ENCODE measurements at places on chromosomes 2 and 18.

- DNase-seq = no peak
These were observed 58.9 kb upstream of the KIF5C start for GRCh38 chr2:148816176-148816575.

DNA sequence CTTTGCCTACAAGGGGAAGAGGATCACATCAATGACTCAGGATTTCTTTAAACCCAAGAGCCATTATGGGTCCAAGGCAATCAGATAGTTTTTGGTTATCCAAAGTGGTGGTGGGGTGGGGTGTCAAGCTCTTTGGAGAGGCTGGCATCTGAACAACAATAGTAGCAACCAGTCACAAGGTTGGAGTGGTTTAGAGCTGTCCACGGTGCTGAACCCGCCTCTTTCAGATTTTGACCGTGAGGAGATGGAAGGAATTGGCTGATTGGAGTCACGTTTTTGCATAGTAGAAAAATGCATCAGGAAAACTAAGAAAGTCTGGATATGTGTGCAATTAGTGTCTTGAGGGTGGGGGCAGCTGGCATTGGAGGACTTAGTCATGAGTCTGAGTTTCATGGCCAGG is 159.9 kb downstream of the LOXHD1 start:
- peak; percentile 19 for DNase-seq

DNA sequence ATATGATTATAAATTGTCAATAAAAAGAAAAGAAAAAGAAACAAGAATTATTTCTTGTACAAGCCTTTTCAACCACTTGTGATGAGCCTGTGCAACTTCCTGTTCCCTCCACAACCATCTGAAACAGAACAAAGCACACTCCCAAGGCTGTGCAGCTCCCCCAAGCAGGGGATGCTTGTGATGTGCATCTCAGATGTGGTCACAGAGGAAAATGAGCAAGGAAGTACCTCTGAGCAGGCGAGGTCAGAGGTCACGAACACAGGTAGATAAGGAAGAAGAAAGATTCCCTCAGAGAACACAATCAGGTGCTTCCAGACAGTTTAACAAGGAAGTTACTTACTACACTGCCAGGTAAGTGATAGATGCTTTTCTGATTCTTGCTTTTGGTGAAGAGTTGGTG is 274.8 kb upstream of the SLC39A10 start:
- DNase-seq = no peak

- no peak for DNase-seq
These were observed 2.9 kb downstream of the ALKAL2 start for GRCh38 chr2:284896-285492.

- DNase-seq = no peak
These were observed 565.4 kb downstream of the TNS1 start for GRCh38 chr2:217437290-217437870.

DNA sequence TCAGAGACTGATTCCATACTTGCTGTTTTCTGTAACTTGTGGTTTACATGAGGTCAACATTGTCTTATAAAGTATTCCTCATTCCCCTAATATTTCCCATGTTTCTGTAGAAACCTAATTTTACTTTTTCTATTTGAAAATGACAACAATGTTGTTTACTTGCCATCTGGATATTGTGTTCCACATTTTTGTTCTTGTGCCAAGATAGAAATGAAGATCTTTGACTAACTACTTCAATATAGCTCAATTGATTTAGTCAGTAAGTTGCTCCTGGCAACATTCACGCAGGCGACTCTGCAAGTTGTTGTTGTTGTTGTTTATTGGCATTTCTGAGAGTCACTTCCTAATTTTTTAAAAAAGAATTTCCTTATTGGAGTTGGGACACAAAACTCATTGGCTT is 69.5 kb downstream of the CAVIN2 start:
- DNase-seq = no peak

DNA sequence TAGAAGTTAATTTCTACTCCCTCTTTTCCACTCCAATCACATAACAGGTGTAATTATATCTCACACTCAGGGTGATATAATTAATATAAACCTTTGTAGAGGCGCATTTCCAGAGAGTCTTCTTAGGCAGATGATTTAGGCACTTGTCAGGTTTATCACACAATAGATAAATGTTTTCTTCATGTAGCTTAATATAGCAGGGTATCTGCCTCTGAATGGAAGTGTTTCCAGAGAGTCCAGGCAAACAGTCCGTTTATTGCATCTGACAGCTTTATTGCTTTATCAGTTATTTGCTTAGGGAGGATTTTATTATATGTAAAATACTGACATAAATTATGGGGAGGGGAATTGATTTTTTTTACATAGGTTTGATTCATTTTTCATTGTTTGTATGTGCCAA is 766.3 kb downstream of the SLC4A3 start:
- DNase-seq = no peak

GRCh38 chr2:84781942-84782716 is 98.8 kb downstream of the TRABD2A start:
- DNase-seq = no peak

GRCh38 chr2:214450118-214450894 is 39.5 kb downstream of the VWC2L start:
- no peak for DNase-seq

GRCh38 chr2:176997074-176997791 is 215.4 kb upstream of the HNRNPA3 start:
- DNase-seq = peak; percentile 87

DNA sequence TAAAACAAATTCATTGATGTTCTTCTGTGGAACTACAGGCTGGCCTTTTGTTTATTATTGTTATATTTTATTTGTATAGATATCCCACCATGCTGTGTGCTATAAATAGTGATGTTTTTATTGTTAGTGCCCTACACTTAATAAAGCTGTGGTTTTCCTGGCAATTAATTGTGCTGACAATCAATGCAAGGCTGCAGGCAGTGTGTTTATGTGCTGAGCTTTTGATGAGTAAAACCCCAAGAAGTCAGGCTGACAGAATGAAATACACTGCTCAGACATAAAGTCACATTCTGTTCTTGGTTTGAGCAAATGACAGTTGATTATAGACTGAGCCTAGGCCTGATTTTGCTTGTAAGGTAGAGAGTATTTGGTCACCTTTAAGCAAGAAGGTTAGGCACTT is 362.7 kb downstream of the CPS1 start:
- DNase-seq = peak; percentile 12

DNA sequence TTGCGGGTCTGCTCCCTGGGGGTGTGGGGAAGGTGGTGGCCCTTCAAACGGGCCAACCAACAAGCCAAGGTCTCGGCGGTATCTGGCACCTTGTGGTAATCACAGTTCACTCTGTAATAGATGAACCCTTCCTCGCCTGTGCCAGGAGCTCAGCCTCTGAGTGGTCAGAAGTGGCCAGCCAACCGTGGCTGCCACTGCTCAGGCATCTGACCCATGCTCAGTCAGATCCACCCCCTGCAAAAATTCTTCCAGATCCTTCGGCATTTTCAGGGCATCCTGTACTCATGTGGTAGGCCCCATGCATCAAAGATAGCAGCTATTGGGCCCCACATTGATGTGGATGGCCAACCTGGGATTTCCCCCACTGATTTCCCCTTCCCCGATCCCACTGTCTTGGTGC is 39.6 kb upstream of the SERPINE2 start:
- no peak for DNase-seq

DNA sequence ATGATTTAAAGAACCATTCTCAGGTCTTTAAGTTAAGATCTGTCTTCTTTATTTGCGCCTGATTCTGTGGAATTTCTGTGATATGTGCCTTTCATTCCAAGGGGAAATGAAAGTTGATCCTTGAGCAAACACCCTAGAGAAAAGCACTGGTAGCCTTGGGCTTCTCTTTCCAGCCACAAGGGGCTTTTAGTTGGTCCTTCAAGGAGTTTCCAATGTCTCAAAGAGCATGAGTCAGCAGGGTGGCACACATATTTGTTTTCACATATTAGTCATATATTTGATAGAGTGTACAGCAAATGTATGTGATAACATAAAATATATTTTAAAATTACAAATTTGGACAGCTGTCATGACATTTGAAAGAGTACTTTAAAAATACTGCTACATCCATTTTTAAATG is 339.5 kb downstream of the TXNL1 start:
- DNase-seq = peak; percentile 52

- no peak for DNase-seq
These were observed 69.9 kb upstream of the ITGA6 start for GRCh38 chr2:172357442-172357841.

- DNase-seq = peak; percentile 27
These were observed 11.0 kb downstream of the CYP1B1 start for GRCh38 chr2:38064801-38065501.

DNA sequence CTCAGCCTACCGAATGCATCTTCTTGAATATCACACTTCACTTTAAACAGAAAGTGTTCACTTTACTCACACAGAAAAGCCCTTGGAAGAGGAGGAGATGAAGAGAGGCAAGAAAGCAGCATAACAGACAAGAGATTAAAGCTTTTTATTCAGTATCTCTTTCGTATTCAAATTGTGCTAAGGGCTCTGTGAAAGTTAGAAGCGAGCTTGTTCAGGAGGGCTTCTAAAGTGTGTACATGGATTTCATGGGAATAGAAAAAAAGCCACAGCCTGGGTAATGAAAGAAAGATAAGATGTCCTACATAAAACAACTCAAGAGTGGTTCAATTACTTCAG is 531.9 kb downstream of the TMEM182 start:
- DNase-seq = no peak

- no peak for DNase-seq
These were observed 1802.7 kb downstream of the SUCLG1 start for GRCh38 chr2:82656420-82656819.

DNA sequence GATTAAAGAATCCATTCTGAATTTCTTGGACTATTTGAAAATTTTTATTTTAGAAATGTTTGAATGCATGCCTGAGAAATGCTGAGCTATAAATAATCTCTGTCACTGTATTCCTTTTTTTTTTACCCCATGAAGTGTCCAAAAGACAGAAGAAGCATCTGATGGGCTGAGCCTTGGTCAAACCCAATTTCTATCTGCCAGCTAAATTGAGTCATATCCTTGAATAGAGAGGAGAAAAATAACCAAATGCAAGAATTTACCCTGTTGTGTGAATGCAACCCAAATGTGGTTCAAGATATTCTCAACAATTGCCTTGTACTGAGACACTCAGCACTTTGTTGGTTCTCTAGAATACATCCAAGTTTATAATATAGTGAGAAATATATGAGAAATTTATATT is 223.5 kb downstream of the UBE2E3 start:
- DNase-seq = peak; percentile 32

DNA sequence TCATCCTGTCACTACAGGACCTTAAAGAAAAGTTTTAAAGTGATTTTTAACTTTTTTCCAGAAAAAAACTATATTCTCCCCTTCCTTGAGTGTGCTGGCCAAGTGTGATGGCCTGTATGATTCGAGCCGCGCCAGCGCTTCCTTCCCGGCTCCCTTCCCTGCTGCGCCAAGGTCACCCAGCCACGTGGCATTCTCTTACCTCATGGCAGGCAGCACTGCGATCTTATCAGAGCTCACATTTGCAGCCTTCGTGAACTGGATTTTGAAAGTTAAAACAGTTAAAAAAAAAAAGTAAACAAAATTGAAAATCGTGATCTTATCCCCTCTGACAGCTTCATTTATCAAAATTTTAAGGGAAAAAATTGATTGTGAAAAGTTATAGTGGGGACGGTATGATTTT is 279.8 kb downstream of the PTGR3 start:
- no peak for DNase-seq

DNA sequence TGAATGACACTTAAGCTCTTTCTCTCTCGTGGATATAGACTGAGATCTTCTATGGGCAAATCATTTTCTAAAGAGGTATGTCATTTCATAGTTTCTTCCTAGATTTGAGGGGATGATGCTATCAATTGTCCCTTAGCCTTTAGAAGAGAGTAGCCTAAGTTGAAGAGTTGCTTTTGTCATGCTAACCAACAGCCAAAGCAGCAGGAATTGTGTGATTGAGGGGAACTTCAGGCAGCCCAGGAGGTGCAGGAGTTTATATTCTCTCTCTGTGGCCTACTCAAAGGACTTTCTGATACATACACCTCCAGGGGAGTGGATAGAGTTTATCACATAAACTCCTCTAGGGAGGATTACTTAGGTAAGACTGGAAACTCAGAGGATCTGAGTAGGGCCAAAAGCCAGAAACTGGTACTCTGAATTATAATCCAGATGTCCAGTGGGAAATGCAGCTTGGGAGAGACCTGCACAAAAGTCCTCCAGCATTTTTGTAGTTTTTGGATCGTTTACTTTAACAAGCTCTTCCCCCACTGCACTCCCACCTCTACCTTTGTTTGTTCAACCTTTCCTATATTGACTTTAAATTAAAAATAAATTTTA is 150.7 kb upstream of the CCDC68 start:
- no peak for DNase-seq

GRCh38 chr2:190507135-190507534 is 27.4 kb downstream of the NEMP2 start:
- DNase-seq = no peak

DNA sequence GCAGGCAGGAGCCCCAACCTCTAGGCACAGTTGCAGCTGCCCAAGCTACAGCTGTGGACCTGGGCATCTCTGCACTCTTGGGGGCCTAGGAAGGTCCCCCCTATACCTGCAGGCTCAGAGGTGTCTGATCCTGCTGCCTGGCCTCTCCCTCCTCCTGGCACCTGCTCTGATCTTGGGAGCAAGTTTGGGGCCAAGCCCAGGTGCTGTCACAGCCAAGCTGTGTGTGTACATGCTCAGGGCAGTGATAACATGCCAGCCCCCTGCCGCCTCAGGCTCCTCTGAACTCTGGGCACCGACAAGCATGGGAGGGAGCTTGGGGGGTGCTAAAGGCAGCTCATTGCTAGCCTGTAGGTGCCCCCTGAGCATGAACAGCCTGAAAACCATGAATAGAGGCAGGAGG is 829.6 kb upstream of the VRK2 start:
- no peak for DNase-seq

GRCh38 chr2:26914659-26915310 is 55.7 kb upstream of the MAPRE3 start:
- DNase-seq = no peak

GRCh38 chr2:160205505-160205904 is 5.4 kb upstream of the ITGB6 start:
- peak; percentile 99 for DNase-seq

- DNase-seq = no peak
These were observed 250.5 kb downstream of the LOXHD1 start for GRCh38 chr18:46406539-46406932.

DNA sequence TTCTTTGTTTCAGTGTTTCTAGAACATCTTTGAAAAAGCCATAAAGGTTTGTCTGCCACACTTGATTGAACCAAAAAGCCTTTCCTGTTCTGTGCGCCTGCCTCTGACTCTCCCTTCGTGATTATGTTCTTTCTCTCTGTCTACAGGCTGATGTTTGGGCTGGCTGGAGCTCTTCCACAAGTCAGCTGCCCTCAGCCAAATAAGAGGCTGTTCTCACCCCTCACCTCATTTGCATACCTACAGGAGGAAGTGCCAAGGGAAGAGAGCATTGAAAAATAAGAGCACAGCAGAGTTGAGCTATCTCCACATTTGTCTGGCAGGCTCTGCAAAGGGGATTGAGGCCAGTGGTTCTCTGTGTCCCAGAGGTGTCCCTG is 15.8 kb downstream of the INPP5D start:
- no peak for DNase-seq

DNA sequence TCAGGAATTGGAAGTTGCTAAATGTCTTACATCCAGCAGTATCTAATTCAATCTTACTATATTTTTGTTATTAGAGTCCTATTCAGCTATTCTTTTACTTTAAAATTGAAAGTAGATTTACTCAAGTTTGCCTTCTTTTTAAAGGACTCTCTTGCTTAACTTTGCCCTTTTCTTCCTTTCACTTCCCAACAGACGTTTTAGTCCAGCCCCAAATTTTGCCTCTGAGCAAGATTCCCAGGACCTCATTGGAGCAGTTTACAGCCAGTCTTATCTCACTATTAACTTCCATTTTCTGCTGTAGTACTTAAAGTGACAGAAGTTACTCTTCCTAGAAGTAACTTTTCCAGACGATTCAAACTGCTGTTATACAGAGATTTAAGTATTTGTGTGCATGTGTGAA is 1.7 kb upstream of the PRKD3 start:
- peak; percentile 78 for DNase-seq
